CD8-positive, alpha-beta T cell (primary cell): ENCODE measurements at places on chromosomes 5 and 9.
A peak's percentile ranks its signal among the peaks of the same experiment; 100 is the strongest.

- peak; percentile 34 for DNase-seq
Measured at GRCh38 chr5:17217493-17218352, at the start of gene BASP1. Gene BASP1, plus strand, starts transcription at chr5:17217631. Its CDS starts 57,586 bp downstream, at chr5:17275217.

- no peak for DNase-seq
Measured at GRCh38 chr5:151383011-151383410, 35.7 kb upstream of the SLC36A2 start.

- no peak for DNase-seq
Measured at GRCh38 chr9:81665322-81665871, 23.9 kb downstream of the TLE1 start.

DNA sequence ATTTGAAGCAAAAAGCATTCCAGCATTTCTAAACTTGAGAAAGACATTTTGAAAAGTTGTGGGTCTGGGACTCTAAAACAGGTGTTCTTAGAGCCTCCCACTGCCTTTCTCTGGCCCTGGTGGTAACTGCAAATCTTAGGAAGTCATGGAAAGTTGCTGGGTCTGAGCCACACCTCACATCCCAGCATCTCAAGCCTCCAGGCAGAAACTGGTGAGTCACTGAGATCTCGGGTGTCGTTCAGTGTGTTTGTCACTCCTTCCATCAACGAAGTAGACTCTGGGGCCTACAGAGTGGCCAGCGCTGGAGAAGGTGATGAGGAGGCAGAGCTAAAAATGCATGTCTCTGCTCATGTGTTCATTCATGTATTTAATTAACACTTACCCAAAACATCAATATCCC, 59.6 kb upstream of the C5orf58 start:
- no peak for DNase-seq

DNA sequence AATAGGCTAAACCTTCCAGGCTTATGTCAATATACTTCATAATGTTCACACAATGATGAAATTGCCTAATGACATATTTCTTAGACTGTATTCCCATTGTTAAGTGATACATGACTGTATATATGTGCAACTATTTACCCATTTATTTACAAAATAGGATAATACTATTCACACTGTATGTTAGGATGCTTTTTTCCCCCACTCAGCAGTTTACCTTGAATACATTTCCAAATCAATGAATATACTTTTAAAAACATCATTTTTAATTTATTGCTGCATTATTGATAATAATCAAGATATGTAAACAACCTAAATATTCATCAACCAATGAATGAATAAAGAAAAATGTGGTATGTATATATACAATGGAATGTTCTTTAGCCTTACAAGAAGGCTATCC, 55.5 kb downstream of the PCSK1 start:
- no peak for DNase-seq

DNA sequence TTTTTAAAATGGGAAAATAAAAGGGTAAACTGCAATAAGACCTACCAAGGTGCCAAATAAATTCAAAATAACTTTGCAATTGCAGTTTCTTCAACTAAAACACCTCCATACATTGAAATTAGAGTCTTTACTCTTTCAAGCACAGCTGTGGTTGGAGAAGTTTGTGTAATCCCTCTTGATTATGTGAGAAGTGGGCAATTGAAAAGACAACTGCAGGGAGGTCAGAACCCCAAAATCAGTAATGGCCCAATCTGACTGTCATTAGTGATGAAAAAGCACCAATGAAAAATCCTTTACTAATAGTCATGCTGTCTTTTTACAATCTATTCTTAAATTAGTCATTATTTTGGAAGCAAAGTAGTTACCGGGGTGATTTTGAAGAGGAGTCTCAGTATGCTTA, 116.7 kb upstream of the RGMB start:
- no peak for DNase-seq

- DNase-seq: no peak
Measured at GRCh38 chr5:42586625-42587024, 163.4 kb downstream of the GHR start.

GRCh38 chr9:107648153-107648715, 158.7 kb upstream of the KLF4 start:
- DNase-seq: no peak

GRCh38 chr5:94911276-94911675, 292.8 kb downstream of the SLF1 start:
- no peak for DNase-seq

DNA sequence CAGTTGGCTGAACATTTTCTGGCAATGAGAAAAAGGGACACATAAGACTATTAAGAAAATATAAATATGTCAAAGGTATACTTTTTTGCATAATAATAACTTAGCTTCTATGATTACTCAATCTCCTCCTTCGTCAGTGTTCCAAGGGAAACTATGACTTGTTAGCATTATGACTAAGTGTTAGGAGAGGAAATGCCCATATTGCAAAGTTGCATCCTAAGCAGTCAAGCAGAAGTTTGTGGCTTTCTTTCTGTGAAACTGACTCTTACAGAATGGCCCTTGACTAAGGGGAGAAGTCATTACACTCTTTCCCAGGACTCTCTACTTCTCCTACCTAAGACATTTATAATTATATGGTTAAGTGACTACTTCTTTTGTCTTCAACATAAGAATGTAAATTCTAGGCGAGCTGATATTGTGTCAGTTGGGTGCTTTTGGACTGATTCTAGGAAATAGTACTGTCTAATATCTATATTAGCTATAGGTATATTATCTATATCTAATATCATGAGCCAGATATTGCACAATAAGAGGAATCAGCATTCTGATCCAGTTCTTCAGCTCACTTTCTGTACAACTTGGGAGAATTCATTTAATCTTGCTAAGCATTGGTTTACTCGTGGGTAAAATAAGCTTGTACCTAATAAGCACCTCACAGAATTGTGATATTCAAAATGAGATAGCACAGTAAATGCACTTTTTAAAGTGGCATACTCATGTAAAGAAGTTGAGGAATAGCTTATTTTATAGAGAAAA, 16.4 kb upstream of the SPINK6 start:
- no peak for DNase-seq
